Activated CD4-positive, CD25-positive, alpha-beta regulatory T cell treated with anti-CD3 and anti-CD28 coated beads, Interleukin-2, amount 50 U/mL, for 24 hours (primary cell): ENCODE measurements at places on chromosomes 7 and 10.

DNA sequence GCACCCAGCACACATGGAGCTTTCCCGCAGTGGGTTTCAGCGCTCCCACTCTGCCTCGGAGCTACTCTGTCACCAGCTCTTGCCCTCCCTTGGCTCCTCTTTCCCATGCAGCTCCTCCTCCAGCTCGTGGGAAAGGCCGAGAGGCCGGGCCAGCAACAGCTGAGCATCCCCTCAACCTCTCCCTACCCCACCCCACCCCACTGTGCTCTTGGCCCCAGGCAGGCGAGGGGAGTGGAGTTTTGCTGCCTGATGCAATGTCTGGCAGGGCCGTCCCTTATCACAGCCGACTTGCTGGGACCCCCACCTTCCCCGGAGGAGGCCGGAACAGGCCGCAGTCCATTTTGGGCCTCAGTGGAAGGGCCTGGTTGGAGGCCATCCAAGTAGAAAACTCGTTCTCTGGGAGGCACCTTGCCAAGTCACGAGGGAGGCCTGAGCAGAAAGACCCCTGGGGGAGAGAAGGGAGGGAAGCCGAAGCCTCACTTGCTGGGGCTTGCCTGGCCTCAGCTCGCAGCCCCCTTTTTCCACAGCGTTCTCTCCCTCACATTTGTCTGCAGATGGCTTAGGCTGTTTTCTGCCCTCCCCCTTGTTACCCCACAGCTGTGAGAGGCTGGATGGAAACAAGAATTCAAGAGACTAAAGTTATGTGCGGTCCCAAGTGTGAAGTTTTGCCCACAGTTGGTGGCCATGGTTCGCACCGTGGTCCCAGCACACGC lies 35.3 kb downstream of the CHST3 start:
- ATAC-seq, result no peak

DNA sequence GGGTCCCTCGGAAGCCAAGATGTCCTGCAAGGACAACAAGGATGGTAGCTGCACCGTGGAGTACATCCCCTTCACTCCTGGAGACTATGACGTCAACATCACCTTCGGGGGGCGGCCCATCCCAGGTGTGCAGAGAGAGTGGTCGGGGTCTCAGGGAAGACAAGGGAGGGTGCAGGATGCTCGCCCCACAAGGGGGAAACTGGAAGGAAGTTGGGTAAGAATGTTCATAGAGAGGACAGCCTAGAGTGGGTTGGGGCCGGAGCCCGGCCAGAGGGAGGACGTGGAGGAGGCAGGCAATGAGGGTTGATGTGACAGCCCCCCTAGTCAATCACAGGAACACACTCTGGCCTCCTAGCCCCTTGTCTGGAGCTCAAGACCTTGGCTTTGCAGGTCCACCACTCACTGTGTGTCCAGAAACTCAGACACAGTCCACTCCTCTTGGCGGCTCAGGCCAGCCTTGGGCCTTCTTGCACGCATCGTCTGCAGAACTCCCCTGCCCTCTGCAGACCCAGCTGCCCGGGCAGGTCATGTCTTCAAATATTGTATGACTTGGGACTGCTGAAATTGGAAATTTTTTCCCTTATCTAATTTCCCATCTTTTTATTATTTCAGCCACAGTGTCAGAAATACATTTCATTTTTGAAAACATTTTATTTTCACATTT lies 15.7 kb upstream of the ATP6V1F start:
- no peak for ATAC-seq

DNA sequence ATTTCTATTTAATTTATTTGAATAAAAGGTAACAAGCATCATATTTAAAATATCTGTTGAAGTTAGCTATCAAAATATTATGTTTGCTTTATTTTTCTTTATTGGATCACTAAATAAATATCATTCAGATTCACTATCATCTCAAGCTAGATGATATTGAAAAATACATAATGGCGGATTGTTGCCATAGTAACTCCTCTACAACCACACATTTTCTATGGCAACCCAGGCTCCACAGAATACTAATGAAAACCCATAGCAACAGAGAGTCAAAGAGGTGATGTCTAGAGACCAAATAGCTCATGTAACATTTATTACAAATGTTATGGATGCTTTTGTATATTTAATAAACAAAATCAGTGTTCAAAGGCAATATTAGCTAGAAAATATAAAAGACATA lies 148.9 kb upstream of the CDK1 start:
- no peak for ATAC-seq

DNA sequence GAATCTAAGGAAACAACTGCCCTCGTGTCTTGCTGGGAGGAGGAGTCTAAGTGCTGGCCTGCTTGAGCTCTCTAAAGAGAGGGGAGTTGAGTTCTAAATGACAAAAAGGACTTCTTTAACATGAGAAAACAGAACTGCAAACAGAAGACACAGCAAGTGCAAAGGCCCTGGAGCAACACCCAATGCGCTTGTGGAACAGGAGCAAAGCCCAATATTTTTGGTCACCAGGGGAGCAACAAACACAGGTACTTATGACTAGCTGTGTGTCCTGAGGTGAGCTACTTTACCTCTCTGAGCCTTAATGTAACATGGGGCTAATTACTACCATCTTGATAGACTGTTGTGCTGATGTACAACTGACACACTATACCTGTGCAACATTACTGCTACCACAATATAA lies 634.3 kb downstream of the PARD3 start:
- ATAC-seq, result no peak

DNA sequence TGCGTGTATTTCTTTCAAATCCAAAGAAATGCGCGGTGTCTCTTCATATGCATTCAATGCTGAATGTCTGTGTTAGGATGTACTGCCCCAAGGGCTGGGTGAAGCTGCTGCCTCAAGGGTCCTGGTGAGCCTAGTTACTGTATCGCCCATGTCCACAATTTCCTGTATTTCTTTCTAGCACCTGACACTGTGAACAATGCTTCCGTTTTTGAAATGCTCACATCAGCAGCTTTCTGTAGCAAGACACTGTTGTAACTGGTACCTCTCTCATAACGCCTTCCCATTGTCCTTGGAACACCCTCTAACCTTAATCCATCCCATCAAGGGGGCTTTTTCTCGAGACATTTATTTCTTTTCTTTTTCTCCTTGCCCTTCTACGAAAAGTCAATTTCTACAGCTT lies 25.1 kb downstream of the NRP1 start:
- no peak for ATAC-seq

GRCh38 chr7:102216573-102217314 lies 69.9 kb upstream of the SH2B2 start:
- ATAC-seq, result no peak

DNA sequence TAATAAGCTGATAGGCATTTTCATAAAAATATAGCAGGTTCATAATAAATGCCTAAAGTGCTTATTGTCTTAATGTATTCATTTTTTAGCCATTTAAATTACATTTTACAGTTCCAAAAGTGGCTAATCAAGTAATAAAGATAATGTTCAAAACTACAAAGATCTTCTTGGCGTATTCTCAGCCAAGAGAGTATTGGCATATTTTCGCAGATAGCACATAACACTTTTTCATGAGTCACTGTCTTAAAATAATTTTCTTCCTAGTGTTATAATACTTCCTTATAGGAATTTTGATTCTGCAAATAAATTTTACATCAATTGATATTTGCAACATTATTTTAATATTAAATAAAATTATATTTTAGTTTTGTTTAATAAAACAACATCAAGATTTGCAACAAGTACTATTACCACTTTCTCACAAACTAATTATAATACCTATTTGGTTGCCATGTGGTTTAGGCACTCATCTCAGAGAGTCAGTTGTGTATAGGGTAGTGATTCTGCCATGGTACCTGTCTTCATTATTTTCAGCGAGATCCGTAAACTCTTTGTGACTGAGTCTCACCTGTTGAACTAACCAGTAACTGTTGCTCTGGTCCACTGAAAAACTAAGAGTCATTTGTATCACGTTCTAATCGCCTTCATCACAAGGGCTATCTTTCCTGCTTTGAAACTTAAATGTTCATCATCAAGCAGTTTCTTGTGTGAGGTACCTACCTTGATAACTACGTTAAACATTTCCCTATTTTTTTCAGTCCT lies 152.5 kb upstream of the AKR1E2 start:
- no peak for ATAC-seq

DNA sequence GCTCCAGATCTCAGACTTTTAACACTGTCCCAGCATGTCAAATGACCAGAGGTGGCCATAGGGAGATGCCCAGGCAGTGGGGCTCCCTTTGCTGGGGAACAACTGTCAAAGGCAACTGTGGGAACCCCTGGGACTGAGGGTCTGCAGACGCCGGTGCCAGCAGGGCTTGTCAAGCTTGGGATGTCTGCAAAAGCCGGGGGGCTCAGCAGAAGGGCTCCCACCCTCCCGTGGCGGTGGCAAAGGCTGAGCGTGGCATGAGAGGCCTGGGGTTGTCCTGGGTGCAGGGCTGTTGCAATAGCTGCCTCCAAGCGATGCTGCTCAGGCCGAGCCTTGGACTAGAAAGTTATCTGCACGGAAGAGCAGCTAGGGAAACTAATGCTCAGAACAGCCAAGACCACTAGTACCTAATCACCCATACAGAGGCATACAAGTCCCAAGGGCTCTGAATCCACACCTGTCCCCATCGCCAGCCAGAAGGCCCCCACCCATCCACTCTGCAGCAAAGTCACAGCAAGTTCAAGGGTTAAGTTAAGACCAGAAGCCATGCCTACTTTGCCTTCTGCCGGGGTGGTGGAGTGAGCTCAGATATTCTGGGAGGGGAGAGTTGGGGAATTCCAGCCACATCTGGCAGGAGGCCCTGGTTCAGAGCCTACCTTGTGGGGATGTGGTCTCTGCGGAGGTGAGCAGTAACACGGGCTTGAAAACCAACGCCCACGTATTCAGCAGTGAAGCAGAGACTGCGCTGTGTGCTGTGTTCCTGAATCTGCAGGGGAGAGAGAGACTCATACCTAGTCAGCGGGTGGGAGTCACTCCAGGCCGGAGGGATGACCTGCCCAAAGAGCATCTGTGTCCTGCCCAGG lies 4.6 kb downstream of the SH2B2 start:
- ATAC-seq, result peak; percentile 46

- ATAC-seq, result no peak
Observed at GRCh38 chr7:130699686-130700085, 13.3 kb upstream of the TSGA13 start.

GRCh38 chr7:157770716-157771320 lies 434.0 kb downstream of the DNAJB6 start:
- ATAC-seq, result no peak

DNA sequence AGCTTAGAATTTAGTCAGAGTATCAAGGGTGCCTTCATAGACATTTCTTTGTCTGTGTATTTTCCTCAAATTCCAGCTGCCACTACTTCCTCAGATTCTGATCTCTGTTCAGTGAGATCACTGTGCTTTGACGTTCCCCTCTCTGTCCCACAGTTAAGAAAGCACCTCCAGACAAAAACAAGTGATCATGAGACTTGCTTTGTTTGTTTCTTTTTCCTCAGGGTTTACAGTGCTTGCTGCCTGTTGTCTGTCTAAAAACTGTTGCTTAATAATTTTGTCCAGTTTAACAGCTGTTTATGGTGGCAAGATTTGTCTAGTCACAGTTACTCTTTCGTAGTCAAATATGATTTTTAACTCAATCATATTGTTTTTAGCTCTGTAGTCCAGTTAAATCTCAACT lies 29.1 kb downstream of the TRUB1 start:
- no peak for ATAC-seq

GRCh38 chr10:73810735-73811465 lies 498 bp downstream of the NDST2 start:
- ATAC-seq, result peak; percentile 18

DNA sequence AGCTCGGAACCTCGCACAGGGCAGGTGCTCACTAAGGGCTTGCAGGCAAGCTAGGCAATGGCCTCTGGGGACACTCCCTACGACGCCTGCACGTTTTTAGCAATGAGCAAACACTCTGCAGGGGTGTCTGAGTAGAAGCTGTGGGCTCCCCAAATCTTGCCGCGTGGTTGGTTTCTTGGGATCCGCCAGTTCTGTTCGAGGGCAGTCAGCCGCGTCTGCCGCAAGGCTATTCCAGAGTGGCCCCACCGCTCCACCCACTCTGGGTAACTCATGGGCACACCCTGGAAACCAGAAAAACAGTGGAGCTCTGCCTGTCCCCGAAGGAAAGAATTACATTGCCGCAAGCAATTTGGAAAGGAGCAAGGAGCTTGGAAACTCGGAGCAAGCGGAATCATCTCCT lies 189.3 kb upstream of the LYZL2 start:
- no peak for ATAC-seq

GRCh38 chr10:75388082-75388481 lies 13.5 kb downstream of the ZNF503 start:
- ATAC-seq, result no peak

- ATAC-seq, result no peak
Observed at GRCh38 chr10:62451611-62451975, 77.4 kb downstream of the ZNF365 start.

GRCh38 chr7:39509912-39510311 lies 56.3 kb upstream of the YAE1 start:
- ATAC-seq, result no peak

DNA sequence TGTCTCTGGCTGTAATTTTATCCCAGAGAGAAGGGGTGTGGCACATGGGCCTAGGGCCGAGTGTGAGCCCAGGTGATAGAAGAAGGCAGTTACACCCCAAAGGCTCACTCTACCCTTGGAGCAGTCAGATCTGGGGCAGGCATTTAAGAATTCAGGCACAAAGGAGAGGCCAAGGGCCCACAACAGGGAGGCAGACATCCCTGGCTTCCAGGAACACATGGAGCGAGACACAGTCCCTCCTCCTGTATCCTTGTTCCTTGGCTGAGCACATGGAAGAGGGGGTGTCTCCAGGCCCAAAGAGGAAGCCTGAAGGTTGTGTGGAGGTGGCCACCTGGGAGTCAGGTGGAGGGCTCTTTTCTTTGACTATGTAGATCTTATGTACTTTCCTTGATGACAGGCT lies 286.2 kb downstream of the RPS24 start:
- ATAC-seq, result no peak

DNA sequence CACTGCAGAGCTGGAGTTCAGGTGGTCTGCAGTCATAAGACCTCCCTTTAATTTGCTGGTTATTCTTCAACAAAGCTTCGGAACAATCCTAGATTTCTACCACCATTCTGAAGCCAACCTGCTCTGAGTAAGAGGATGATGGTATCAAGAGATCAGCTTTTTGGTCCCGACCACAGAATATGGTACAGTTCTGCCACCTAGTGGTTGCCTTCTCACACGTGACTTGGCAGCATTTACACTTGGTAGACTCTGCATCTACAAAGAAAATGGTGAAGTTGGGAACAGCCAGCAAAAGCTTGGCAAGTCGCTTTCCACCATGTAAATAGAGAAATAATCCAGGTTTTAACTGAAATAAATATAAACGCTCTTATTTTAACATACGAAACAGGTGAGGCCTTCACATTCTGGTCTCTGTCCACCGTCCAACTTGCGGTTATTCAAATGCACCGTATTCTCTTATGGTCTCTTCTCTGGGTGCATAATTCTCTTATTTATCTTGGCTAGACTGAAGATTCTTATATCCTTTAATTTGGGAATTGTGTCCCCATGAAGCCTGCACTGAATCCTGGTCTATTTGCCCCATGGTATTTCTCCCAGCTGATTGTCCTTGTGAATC lies 173.9 kb upstream of the GRM3 start:
- peak; percentile 48 for ATAC-seq

- no peak for ATAC-seq
Observed at GRCh38 chr10:94344522-94345122, 18.1 kb downstream of the NOC3L start.

GRCh38 chr7:55556031-55556430 lies 16.3 kb downstream of the VOPP1 start:
- ATAC-seq, result no peak
